ENCODE measurements at places on chromosomes 16 and 17.

GRCh38 chr16:49755716-49756505 lies 100.0 kb downstream of the ZNF423 start:
- no peak for DNase-seq

- DNase-seq = no peak
These were observed 1143.6 kb downstream of the CDH11 start for GRCh38 chr16:63978240-63978639.

- DNase-seq = no peak
These were observed 35.6 kb downstream of the RMI2 start for GRCh38 chr16:11380836-11381235.

DNA sequence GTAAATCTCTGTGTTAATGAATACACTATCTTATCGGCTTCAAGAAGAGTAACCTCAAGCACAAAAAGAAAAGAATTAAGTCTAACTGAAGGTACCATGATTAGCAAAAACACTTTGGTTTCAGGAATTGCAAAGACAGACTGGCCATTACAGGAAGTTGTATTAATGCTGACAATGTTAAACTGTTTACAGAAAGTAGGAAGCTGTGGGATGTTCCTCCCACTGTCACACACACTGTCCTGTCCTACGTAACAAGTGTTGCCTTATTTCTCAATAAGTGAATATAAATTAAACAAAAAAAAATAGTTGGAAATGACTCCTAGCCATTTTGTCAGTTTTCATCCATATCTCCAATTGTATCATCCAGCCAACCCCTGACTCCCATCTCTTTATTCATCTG lies 8.6 kb downstream of the GNA13 start:
- DNase-seq = no peak

GRCh38 chr16:89442588-89442987 lies 47.8 kb downstream of the ANKRD11 start:
- no peak for DNase-seq

DNA sequence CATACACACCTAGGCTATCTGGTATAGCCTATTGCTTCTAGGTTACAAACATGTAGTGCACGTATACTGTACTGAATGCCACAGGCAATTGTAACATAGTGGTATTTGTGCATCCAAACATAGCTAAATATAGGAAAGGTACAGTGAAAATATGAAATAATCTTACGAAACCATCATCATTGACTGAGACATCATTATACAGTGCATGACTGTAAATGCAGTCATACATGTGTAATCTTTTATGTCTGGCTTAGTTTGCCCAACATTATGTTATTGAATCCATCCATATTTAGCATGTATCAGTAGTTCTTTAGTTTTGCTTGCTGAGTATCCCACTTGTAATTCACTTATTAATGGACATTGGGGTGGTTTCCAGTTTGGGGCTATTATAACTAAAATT lies 124.9 kb downstream of the CYLD start:
- no peak for DNase-seq

- no peak for DNase-seq
These were observed 631 bp downstream of the TRAF7 start for GRCh38 chr16:2155977-2156848.

All from NCI-H524 treated with DMSO at 0.1 percent for 48 hours (cell line).